ENCODE measurements at places on chromosomes 2 and 18.

DNA sequence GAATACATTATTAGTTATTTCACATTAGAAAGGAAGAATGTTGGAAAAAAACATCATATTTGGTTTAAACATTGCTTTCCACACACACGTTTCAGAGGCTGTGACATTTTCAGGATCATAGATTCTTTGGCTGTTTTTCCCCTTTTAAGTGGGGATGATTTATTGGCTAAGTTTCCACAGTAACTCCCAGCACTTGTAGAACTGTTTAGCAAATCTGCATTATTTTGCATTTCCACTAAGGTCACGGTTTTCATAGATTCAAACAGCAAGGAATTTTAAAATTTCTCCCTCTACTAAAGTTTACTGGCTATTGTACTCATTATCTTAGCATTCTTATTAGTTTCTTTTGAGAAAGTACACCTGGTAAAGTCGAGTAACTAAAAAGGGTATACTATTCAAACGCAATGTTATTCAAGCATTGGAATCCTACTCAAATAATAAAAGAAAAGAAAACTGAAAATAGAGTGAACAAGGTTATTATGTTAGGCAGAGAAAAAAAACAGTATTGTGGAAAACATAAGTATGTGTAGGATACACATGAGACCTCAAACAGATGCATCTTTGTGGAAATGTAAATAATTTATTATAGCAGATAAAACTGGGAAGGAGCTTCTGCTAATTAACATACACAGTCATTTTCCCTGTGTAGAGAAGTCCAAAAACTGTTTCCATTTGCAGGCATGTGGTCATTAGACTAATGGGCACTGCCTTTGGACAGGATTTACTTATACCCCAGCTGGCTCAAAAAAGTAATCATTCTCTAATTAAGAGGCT, 633.8 kb downstream of the NRXN1 start:
- no peak for DNase-seq

DNA sequence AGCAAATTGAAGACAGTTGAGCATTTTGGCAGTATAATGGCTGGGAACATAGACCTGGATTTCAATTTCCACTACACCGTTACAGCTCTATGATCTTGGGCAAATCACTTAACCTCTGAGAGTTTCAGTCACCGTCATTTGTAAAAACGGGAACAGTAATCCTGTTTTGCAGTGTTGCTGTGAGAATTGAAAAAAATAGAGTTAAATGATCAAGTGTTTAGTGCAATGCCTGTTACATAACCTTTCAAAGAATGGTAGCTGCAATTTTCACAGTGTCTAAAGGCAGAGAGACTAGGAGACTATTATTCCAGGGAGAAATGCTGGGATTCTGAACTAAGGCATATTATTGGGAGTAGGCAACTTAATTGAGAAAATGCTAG, 2.0 kb downstream of the AGPS start:
- peak; percentile 24 for DNase-seq

- no peak for DNase-seq
Observed at GRCh38 chr2:153971250-153971649, 99.5 kb downstream of the GALNT13 start.

- DNase-seq: no peak
Observed at GRCh38 chr18:27413495-27414401, 228.6 kb upstream of the CHST9 start.

DNA sequence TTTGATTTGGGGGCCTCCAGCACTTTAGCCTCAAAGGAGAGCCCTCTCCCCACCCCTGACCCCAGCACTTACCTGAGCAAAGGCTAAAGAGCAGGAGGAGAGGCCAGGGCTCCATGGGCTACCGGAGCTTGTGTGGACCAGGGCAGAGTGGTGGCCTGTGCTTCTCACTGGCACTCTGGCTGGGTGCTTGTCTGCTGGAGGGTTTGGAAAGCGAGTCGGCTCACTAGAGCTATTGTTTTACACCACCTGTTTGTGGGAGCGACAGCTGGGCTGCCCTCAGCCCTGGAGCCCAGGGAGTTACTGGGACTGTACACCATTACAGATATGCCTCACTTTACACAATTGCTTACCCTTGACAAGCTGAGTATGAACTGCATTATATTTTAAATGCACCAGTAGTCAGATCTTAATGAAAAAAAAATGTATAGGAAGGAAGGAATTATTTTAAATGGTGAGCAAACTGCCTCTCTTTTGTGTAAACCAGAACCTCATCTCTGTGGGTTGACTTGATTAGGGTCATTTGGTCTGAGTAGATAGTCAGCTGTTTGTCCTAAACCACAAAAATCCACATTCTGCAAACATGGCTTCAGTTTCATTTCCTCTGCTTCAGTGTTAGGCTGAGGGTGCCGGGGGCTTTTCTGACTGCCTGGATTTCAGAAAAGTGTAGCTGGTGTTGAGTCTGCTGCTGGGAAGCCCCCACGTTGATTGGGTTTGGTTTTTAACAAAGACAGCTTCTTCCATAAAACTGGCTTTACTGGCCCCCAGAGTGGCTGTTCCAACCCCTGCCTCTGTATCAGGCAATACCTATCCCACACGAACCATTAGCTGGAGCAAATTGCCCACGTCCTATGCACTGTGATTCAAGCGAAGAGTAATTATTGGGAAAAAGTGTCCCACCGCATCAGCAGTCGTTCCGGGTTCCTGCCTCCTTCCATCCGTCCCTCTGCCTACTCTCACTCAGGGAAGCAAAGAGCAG, at the start of gene CHRNA1:
TSS of gene CHRNA1 (minus strand) at position 193 of the 976 bp plus-strand sequence. CDS start at position 115, 78 bp downstream.
- DNase-seq: peak; percentile 65

DNA sequence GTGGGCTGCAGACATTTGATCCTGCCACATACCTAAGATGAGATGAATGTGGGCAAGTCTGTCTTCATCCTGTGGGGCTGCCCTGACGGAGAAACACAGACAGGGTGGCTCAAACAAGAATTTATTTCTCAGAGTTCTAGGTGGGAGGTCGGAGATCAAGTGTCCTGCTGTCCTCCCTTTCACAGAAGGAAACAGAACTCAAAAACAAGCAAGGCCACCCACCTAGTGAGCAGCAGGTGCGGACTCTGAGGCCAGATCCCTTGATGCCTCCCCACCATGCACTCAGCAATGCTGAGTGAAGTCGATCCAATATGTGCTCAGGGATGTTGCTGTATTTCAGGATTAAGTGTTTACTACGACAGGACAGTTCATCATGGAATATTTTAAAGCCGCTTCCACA, 63.0 kb upstream of the SNTG2 start:
- DNase-seq: no peak

GRCh38 chr18:48563027-48563426, 24.2 kb downstream of the CTIF start:
- peak; percentile 45 for DNase-seq

Measured in suppressor macrophage treated with lipopolysaccharide for 1 hour (primary cell).